Breast epithelium (tissue), 4 donors: ENCODE measurements at places on chromosomes 7 and 10.
A peak's percentile ranks its signal among the peaks of the same experiment; 100 is the strongest.

DNA sequence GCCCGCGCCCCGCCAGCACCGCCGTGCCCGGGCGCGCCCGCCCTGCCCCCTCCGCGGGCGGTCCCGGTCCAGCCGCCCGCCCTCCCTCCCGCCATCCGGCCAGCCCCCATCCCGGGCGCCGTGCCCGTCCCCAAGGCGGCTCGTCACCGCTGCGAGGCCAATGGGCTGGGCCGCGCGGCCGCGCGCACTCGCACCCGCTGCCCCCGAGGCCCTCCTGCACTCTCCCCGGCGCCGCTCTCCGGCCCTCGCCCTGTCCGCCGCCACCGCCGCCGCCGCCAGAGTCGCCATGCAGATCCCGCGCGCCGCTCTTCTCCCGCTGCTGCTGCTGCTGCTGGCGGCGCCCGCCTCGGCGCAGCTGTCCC lies at the start of gene HTRA1:
Gene HTRA1, plus strand, starts transcription at position 187 of the 362 bp plus-strand sequence. Its CDS starts 100 bp downstream, at position 287.
- DNase-seq, result peak; percentile 49

GRCh38 chr7:13321316-13321715 lies 633.9 kb downstream of the ARL4A start:
- no peak for DNase-seq

- DNase-seq, result no peak
Observed at GRCh38 chr7:135884495-135885232, 92.5 kb downstream of the MTPN start.

GRCh38 chr10:17216217-17216900 lies 11.7 kb upstream of the VIM start:
- DNase-seq, result no peak

GRCh38 chr7:15848901-15849300 lies 162.4 kb upstream of the MEOX2 start:
- DNase-seq, result no peak

DNA sequence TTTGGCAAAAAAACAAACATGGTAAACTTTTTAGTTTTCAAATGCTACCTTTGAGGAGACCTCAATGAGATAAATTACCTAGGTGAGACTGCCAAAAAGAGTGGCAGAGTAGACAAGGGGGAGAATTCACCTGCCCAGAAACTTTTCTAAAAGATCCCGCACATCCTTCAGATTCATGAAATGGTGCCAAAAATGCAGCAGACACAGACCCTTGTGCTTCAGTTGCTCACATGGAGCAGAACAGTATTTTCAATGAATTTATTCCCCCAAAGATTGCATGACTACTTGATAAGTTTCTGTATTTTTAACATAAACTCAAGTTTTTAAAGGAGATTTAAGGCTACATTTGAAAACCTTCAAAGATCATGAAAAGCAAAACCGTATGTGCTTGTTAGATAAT lies 270.0 kb downstream of the TRIL start:
- DNase-seq, result no peak

- DNase-seq, result no peak
Observed at GRCh38 chr10:101233863-101234262, 4.6 kb upstream of the LBX1 start.

- DNase-seq, result no peak
Observed at GRCh38 chr7:30974605-30975255, 11.0 kb downstream of the GHRHR start.

DNA sequence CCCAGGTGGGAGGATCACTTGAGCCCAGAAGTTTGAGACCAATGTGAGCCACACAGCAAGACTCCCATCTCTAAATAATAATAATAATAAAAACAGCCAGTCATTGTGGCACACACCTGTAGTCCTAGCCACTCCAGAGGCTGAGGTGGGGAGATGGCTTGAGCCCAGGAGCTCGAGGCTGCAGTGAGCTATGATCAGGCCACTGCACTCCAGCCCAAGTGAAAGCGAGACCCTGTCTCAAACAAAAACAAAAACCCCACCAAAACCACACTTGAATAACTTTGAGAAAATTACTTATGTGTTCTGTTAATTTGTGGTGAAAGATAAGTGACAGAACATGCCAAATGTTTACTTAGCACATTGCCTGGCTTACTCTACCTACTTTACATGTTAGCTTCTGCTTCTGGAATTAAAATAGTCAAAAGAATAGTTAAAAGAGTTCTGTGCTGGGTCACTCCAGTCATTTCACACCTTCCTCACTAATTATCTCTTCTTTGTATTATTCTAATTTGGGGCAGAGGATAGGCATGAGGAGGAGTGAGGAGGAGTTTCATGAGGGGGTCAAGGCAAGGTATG lies 9.8 kb downstream of the TMEM60 start:
- DNase-seq, result no peak
